HEK293T (cell line): ENCODE measurements at places on chromosomes 7 and 10.

GRCh38 chr10:74093530-74094164, 57.0 kb downstream of the AP3M1 start:
- no peak for DNase-seq

- DNase-seq: peak; percentile 63
These were observed 52.1 kb downstream of the TSPAN12 start for GRCh38 chr7:120805636-120806388.

- DNase-seq: no peak
These were observed 109.4 kb downstream of the PRKAG2 start for GRCh38 chr7:151767557-151767956.

- DNase-seq: no peak
These were observed 199.2 kb downstream of the ADARB2 start for GRCh38 chr10:1538121-1538520.

- no peak for DNase-seq
These were observed 30.5 kb downstream of the ENO4 start for GRCh38 chr10:116879817-116880216.

DNA sequence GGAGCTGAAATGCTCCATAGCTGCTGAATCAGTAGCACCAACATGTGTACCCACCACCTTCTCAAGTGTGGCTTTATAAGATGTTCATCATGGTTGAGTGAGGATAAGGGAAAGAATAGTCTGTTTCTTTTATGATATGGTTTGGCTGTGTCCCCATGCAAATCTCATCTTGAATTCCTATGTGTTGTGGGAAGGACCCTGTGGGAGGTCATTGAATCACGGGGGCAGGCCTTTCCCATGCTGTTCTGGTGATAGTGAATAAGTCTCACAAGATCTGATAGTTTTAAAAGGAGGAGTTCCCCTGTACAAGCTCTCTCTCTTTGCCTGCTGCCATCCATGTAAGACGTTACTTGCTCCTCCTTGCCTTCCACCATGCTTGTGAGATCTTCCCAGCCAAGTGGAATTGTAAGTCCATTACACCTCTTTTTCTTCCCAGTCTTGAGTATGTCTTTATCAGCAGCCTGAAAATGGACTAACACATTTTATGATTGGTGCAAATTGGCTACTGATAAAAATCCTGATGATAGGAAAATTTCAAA, 799.9 kb downstream of the TNS3 start:
- DNase-seq: no peak

DNA sequence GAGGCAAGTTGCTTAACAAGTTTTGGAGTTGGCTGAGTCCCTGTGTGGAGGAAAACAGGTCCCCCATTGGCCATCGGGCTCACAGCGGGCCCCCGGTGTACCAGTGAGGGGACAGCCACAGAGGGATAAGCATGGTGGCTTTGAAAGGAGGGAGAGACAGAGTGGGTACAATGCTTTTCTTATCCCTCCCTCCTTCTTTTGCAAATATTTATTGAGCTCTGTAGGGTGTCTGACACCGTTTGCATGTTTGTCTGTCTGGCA, 2.8 kb downstream of the HTRA1 start:
- DNase-seq: no peak

DNA sequence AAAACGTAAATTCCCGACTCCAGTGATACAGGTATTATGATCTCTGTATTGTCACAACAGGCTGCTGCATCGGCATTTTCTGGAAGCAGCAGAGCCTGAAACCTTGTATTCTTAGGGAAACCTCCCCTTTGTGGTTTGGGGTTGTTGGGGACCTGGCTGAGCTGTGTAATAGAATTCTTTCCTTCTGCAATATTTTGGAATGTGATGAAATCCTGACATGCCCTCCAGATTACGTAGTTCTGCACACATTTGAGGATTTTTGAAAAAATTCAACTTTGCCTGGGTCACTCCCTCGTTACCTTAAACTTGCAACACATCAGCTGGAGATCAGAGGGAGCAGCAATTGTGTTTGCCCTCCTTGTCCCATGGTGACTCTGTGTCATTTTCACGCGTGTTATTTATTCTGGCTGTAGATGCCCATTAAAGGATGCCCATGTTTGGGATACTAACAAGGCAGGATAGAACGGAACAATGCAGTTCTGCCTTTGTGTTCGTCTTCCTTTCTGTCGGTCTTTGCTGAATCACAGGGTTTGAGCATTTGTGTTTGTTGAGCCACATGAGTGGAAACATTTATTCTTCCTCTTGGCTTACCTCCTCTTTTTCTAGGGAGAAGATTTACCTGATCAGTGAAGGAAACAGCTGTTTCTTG, 181.7 kb downstream of the TCF7L2 start:
- no peak for DNase-seq

DNA sequence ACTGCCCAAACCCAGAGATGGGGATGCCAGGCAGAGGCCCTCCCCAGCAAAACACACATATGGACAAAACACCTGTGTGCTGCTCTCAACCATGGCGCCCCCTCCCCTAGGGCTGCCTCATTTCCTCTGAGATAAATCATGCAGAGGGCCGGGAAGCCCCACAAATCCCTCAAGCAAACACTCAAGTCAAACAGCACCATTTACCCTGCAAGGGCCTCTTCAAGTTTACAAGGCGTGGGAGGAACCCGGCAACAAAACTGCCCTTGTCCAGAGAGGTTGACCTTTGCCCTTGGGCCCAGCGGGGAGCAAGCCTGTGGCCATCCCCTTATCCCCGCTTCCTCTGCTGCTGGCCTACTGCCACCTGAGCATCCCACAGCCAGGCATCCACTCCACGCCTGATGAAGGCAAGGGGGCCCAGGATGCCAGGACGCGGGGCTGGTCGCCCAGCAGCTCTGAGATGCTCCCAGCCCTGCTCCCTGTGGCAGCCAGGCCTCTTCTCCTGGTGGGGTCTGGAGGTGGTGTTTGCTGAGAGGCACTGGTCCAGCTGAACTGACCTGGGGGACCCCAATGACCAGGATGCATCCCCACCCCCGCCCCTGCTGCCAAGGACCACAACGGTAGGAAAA, 77.4 kb downstream of the DLG5 start:
- DNase-seq: no peak

DNA sequence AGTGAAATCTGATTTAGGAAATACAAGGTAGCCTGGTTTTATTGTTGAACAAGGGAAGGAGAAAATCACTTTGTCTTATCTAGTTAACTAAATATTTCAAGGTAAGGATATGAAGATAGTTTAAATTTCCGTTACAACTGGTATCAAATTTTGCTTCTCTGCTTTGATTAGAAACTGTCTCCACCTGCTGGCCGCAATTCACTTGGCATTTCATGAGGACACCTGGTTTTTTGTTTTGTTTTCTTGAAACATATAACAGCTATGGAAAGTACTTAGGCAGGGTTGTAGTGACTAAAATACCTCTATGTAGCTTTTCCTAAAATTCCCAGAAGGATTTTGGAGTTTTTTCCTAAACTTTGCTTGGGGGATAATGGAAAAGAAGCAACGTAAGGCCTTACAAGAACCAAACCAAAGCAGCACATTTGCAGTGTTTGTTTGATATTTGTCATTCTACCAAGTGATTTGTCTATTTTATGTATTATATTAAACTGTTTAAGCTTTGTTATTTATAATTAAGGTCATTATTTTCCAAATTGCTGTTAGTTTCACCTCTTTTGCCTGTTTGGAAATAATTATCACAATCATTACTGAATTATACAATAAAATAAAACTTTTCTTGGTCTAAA, 73.6 kb downstream of the AHCYL2 start:
- peak; percentile 42 for DNase-seq

DNA sequence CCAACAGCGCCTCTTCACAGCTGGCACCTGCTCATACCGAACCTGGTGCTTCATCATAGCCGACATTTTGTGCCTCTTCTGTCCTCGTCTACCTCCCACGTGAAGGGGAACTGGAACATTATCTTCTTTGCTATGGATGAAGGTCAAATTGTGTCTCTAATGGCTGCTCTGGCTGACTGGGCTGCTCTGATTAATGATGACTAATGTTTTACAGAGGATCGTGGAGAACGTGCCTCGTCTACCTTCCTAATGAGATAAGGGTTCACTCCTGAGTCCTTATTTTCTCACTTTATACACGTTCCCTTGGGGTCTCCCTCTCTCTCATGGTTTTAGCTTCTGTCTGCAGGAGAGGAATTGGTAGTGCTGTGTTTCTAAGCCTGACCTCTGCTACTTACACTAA, 420.3 kb downstream of the PHTF2 start:
- DNase-seq: no peak

- peak; percentile 89 for DNase-seq
These were observed 36.2 kb upstream of the GTF2IRD1 start for GRCh38 chr7:74417419-74417971.

GRCh38 chr7:117251687-117252086, 71.2 kb downstream of the WNT2 start:
- no peak for DNase-seq

DNA sequence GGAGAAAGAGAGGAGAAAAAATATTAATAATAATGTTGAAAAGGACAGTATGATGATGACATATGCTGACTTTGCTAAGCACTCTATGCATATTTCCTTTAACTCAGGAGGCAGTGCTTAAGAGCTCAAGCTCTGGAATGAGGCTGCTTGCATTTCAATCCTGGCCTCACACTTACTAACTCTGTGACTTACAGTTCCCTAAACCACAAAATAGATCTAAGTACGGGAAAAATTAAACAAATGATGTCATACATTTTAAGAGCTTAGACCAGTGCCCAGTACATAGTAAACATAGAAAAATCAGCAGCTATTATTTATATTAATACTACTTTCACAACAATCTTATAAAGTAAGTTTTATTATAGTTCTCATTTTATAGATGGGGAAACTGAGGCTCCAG, 61.3 kb downstream of the GFRA1 start:
- no peak for DNase-seq

GRCh38 chr7:17532861-17533404, 234.5 kb downstream of the AHR start:
- no peak for DNase-seq

DNA sequence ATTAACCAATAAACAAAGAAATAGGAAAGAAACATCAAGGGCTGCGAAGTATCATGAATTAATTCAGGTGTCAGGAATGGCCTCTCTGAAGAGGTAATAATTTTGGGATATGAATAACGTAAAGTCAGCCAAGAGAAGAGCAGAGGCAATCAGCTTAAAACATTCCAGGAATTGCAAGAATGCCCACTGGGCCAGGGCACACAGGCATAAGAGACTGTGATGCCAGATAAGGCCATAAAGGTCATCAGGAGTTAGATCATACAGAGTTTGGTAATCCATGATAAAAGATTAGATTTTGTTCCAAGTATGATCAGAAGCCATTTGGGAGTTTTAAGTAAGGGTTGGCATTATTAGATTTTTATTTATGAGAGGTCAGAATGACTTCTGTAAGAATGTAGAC, 53.2 kb upstream of the ABCB4 start:
- no peak for DNase-seq

DNA sequence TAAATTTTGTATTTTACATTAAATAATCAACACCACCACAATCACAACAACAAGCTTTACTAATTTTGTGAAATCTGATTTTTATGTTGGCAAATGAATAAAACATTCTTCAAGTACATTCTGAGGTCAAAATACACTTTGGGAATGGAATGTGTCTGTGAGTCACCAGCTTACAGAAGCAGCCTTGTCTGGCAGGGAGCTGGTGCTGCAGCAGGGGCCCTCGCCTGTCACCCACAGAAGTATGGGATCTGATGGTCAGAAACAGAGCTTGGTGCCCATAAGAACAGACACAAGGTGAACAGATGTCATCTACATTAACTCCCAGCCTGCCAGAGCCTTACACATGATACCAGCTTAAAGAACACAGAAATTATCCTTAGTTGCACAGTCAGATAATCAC, 496.9 kb downstream of the CCSER2 start:
- DNase-seq: no peak

- DNase-seq: no peak
These were observed 18.9 kb upstream of the NRP1 start for GRCh38 chr10:33353334-33353733.

GRCh38 chr7:22447762-22448161, 52.2 kb downstream of the STEAP1B start:
- DNase-seq: no peak

GRCh38 chr7:143436325-143436946, 6.8 kb upstream of the TAS2R60 start:
- DNase-seq: no peak

- no peak for DNase-seq
These were observed 58.0 kb downstream of the NEBL start for GRCh38 chr10:20839141-20839540.

DNA sequence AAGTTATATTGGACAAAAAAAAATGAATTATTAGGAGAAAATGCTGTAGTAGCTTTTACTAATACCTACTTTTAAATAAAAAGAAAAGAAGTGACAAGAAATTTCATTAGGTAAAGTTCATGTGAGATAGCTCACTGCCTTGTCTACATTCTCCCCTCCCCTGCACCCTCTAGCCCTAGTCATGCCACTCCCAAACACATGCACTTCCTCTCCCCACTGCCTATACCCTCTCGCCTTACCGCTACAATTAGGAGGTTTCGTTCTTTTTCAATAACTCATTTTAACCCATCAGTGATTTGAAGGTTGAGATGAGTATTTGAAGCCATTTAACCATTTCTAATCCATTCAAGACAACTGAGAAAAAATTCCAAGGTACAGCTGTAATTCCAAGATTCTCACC, 75.3 kb downstream of the HIBADH start:
- no peak for DNase-seq

DNA sequence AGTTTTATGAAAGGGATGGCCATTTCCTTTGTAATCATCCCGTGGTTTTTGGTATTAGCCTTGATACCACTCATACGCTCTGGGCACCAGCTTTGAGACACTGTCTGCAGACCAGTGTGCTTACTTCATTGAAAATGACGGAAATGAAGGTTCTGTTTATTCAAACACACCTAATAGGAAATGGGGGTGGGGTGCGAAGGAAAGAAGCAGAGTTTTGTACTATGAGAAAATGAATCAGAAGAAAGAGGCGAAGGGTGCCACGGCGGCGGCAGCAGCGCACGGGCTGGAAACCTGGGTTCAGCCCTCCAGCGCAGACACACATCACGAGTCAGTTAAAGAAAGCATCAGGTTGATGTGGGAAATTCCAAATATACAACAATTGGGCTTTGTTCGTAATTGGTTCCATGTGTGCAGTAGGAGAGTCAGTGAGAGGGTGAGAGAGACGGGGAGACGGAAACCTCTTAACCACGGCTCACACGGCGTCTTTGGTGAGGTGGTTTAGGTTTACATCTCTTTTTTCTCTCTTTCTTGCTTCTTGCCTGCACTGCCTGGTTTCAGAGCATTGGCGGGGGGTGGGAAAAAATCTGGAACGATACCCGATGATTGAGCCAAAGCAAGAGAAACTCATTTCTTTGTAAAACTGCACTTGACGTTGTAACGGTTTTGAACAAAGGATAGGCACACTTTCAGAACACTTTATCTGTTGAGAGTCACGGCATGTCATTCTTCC, 321.2 kb downstream of the FRMD4A start:
- no peak for DNase-seq

GRCh38 chr7:149748076-149748874, 25.1 kb downstream of the ZNF467 start:
- DNase-seq: no peak

GRCh38 chr10:105797234-105797890, 1156.3 kb downstream of the SORCS3 start:
- DNase-seq: peak; percentile 34

DNA sequence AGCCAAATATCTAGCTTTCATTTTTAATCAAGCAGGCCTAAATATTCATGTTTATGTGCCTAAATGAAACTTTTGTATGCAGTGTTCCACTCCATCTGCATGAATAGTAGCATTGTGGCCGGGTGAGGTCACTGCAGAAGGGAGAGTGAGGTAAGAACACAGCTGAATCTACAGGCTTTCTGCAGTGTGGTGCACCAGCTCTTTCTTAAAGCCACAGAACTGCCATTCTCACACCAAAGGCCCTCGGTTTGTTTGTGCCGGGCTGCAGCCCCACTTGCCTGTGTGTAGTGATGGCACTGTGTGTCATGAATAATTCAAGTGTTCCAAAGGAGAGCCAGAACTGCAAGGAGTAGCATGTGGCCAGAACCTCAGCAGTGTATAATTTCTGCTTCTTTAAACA, 204.1 kb downstream of the TRIL start:
- DNase-seq: no peak
